ENCODE measurements at places on chromosomes 6 and 20. TPM values are rescaled to one million over a fixed set of nuclear protein-coding genes. Genes with fewer than 3 reads are reported as not detected.

DNA sequence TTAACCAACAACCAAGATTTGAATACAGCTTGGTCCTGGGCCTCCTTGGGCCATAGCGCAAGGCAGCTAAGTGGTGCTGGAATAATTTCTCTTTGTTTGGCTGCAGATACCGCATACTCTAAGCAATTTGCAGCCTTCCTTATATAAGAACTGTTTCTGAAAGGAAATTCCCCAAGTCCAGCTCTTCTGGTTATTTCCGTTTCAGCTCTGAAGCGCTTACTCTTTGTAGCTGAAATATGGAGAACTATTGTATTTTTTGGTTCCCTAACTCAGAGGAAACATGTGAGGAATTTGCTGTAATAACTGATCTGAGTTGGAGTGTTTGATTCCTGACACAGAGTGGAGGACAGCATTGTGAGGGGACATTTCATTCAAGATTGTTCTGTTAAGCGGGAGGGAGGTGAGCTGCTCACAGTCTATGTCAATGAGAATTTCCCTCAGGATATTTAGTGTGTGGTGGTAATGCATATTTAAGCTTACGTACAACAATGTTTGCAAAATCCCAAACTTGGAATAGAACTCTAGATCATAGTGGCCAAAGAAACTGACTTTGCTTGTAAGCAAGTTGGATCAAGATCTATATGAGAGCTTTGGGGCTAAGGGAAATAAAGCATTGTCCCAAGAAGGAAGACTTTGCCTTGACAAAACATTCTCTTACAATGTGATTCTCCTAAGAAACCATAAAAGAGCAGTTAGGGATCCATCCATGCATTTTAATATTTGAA is 576.6 kb upstream of the FLRT3 start:
- no peak for DNase-seq

DNA sequence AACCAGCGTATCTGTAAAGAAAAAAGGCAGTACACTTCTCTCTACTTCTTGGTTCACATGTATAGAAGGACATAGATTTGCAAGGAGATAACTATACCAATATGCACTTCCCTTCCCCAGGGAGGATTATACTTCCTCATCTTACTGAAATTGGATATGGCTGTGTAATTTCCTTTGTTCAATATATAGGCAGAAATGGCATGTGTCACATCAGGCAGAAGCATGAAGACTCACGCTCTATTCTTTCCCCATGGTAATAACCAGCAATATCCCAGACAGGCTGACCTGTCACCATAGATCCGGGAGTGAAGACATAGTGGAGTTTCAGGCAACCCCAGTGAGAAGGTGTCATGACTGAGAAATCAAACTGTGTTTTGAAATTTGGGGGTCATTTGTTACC is 518.3 kb downstream of the KIF16B start:
- no peak for DNase-seq

- DNase-seq, result no peak
Measured at GRCh38 chr20:62460678-62461077, 15.1 kb downstream of the GATA5 start.

DNA sequence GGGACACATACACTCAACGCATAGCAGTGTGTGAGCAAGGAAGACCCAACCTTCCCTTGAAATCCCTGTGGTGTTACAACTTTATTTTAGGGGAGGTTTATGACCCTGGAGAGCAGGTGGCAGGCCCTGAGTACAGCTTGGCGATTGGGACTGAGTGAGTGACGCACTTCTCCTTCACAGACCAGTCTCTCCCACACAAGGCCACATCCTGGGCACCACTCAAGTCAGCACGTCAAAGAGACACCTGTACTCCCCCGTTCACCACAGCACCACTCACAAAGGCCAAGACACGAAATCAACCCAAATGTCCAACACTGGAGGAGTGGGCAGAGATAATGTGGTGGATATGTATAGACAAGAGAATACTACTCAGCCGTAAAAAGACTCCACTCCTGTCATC is 57.0 kb upstream of the FRMD1 start:
- DNase-seq, result no peak

GRCh38 chr6:8642131-8642530 is 206.8 kb upstream of the SLC35B3 start:
- DNase-seq, result no peak

DNA sequence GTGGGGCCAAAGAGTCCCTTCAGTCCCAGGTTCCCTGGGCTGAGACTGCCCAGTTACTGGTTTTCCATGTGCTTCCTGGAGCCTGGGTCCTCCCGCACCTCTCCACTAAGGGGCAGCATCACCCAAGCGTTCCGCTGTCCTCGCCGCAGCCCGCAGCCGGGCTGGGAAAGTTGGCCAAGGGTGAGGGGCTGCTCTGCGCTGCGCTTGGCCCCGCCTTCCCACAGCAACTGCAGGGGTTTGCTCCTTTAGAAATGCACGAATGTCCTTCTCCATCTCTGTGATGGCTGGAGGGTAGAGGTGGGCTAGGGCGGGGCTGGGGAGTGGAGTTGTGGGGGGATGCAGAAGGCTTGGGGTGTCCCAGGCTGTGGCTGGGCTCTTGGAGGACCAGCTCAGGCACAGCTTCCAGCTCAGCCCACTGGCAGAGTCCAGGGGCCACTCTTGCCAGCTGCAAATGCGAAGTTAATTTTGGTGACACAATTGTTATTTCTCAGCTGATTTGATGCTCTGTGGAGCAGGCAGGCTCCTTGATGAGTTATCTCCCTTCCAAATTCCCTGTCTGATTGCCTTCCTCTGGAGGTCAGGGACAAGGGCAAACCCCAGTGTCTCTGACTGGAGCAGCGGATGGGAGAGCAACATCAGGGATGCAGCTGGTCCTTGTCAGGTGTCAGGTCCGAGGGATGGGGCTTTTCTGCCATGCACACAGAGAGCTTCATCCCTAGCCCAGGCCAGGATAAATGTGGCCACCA is 63.2 kb downstream of the NOL4L start:
- no peak for DNase-seq

GRCh38 chr20:19565736-19566135 is 192.3 kb upstream of the RIN2 start:
- no peak for DNase-seq

Gene PLN
- not detected for total RNA-seq

Gene RAET1L
- 1.8 TPM for total RNA-seq

- DNase-seq, result no peak
Measured at GRCh38 chr6:118740372-118740771, 89.0 kb upstream of the CEP85L start.

All from kidney epithelial cell (primary cell).